ENCODE measurements at places on chromosomes 13 and 19.

DNA sequence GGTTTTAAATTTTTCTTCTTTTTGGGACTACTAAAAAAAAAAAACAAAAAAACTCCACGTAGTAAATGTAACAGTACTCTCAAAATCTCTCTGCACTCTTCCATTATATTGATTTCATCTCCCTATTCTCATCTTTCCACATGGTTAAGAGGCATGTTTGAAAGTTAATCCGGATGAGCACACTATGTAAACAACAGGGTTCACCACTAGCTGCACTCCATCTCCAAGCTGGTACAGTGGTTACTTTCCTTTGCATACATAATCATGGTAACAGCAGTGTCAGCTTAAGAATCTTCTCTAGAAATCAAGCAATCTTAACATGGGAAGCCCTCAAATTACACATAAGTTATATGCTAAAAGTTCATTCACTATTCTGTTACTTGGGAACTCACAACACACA is 92.6 kb downstream of the MIPEP start:
- no peak for DNase-seq

DNA sequence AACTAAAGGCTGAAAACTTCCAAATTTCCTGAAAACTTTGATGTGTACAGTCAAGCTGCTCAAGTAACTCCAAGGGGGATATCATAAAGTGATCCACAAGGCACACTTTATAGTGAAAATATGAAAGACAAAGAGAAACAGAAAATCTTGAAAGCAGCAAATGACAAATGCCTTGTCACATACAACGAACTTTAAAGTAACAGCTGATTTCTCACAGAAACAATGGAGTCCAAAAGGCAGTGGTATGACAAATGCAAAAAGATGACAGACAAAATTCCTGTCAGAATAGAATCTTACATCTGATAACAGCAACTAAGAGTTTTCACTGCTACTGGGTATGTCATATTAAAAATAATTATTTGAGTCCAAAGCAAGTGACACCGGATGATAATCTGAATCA is 1602.3 kb upstream of the PRR20A start:
- DNase-seq: no peak

GRCh38 chr19:13058951-13059660 is 43.6 kb downstream of the LYL1 start:
- DNase-seq: no peak

GRCh38 chr19:47992070-47992469 is at the start of gene BSPH1:
TSS of gene BSPH1 (minus strand) at chr19:47992170. CDS start at chr19:47992081, 89 bp downstream.
- DNase-seq: no peak

DNA sequence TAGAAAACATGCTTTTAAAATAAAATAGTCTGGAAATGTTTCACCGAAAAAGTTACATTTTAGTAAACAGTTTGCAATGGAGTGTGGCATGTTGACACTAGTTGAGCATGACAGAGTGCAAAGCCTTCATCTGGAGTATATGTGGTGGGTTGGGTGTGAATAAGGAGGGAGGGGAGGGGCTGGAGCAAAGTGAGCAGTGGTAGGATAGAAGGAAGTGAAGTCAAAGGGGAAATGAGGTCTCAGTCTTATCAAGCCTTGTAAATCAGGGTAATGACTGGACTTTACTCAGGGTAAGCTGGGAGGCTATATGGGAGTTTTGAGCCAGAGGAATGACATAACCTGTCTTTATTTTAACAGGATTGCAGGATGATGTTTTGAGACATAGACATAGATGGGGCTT is 222.8 kb downstream of the PCDH20 start:
- DNase-seq: no peak

GRCh38 chr19:811506-812048 is 10.2 kb downstream of the PLPPR3 start:
- no peak for DNase-seq

- no peak for DNase-seq
These were observed 113.3 kb upstream of the SPRY2 start for GRCh38 chr13:80454245-80454644.

DNA sequence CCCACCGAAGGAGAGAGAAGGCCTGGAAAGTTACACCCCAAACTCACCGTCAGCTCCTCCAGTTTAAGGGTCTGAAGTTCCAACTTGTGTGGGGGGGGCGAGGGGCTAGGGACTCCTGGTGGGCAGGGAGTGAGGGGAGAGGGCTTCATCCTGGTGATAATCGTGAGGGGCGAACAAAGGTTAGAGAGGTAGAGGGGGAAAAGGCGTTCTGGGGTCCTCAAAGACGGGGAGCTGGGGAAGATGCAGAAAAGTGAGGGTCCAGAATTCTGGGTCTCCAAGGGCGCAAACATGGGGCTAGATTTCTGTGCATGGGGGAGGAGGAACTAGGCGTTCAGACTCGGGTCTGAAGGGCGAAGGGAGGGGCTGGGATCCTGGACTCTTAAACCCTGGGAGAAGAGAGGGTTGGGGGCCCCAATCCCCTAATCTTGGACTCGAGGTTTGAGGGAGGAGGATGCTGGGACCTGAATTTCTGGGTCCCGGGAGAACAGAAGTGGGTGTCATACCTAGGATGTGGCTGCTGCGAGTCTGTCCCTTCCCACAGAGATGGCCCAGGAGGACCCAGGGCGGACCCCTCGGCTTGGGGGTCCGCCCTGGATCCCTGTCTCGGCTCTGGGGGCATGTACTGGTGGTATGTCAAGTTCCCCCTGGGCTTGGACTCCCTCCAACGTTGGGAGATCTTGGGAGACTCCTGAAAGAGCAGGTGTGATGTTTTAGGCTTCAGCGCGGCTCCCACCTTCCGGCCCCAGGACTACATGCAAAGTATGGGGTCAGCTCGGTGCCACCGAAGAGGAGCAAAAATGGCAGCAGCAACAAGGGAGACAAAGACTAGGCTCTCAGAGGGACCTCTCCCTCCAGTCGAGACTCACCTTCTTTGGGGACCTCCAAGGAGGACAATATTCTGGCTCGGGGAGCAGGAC is 4.5 kb downstream of the MAMSTR start:
- no peak for DNase-seq

DNA sequence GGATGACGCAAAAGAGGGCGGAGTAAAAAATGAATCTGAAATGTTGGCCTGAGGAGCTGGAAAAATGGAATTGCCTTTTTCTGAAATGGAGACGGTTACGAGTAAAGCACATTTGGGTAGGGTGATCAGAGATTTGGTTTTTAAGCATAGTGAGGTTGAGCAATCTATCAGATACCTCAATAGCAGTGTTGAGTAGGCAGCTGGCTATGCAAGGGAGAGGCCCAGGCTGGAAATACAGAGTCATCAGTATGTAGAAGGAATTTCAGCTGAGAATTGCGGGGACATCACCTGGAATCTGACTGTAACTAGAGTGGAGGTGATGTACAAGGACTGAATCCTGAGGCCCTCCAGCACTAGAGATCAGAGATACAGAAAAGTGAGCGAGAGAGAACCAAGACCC is 224.8 kb downstream of the LMO7 start:
- no peak for DNase-seq

DNA sequence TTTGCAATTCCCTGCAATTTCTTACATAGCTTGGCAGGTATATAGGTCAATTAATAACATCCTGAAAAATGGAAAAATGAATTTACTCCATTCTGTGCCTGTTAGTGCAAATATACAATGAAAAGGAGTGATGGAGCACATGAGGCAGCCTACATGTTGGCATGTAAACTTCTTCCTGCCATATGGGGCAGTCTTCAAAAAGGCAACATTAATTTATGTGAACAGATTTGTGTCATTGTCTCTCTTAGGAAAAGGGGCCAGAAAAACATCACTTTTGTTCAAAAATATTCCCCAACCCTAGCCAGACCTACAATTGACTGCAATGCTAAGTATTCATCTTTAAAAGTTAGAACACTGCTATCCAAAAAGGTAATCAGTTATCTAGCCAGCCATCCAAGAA is 332.2 kb downstream of the TBC1D4 start:
- DNase-seq: no peak

DNA sequence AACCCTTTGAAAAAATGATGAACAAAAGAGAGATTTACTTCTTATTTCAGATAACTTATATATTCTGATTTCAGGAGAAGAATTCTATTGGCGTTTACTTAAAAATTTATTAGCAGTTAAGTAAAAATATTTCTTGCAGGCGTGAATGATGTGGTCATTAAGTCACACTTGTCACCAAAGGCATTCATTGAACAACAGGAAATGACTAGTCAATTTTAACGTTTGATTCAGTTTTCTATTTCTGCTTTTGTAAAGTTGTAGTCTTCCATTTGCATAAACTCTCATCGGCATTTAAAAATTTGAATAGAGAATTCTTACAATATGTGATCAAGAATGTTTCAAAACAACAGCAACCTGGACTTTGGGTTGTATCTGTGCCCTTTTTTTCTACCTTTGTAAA is 83.4 kb downstream of the GPR12 start:
- no peak for DNase-seq

DNA sequence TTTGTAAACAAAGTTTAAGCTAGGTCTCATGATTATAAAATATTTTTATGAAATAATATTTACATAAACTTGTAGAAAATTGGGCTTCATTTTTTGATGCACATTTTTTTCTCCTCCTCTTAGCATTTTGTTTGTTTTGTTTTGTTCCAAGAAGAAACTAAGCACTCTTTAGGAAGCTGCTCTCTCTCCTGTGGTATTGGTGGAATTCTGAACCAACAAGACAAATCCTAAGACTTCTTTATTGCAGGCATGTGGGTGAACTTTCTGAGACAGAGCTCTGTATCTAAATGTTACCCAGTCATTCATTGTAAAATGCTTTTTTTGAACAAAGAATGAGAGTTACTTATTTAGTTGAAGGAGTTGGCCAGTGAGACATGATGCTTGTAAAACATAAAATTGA is 39.3 kb downstream of the LMO7 start:
- DNase-seq: no peak

GRCh38 chr13:52665325-52665724 is 12.7 kb downstream of the SUGT1 start:
- DNase-seq: no peak

DNA sequence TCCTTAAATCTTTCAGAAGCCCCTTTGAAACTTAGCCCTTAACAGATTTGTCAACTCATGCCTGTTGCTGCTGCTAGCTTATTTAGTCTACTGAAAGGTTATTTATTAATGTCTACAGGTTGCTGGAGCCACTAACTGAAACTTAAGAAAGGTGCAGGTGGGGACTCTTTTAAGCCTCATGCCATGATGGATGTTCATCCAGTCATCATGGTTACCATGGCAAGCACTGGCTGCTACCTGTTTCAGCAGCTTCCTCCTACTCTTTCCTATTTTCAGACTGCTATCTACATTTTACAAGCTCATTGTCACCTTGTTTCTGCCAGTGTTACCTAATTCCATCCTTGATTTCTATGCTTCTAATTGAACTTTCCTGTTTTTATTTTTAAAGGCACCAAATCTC is 27.1 kb downstream of the DGKH start:
- no peak for DNase-seq

DNA sequence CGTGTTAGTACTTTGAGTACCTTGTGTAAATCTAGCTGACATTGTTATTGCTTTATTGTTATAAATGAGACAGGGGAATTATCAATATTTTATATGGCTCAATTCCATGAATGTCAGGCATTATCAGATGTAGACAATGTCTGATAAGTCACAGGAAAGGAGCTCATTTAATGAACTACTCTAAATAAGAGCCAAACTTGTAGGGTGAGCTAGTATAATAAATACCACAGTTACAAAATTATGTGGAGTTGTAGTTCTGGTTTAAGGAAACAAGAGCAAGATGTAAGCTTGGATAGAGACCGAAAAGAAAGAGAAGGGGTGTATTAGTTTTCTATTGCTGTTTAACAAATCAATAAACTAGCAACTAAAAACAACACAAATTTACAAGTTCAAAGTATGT is 891.8 kb upstream of the SLITRK1 start:
- no peak for DNase-seq

GRCh38 chr13:41053384-41053826 is 7.9 kb upstream of the WBP4 start:
- no peak for DNase-seq

- no peak for DNase-seq
These were observed 1.1 kb downstream of the MBD3 start for GRCh38 chr19:1591421-1592023.

DNA sequence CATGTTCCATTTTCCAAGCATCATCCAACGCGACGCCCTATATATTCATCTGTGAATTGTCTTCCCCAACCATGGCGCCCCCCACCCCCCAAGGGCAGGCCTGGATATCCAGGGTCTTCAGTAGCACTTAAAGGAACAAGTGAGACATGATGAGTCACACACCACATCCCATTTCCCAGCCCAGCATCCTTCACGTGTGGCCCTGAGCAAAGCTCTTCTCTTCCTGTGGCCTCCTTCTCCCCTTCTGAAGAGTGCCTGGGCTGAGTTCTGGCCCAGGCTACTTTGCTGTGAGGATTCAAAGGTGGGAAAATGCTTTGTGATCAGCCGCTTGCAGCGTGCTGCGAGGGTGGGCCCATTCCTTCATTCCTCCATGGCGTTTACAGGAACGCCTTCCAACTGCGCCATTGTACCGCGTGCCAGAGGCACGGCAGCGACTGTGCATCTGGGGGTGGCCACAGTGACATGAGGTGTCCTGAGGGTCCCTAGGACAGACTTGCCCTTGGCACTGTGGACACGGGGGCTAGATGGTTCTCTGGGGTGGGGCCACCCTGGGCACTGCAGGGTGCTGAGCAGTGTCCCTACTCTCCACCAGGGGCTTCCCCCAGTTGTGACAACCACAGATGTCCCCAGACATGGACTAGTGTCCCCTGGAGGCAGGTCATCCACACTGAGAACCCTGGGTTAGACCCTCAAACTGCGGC is 11.7 kb downstream of the PLIN4 start:
- DNase-seq: no peak

- no peak for DNase-seq
These were observed 23.1 kb upstream of the TNFRSF19 start for GRCh38 chr13:23547000-23547590.

- DNase-seq: no peak
These were observed 484.5 kb downstream of the SLITRK6 start for GRCh38 chr13:85314686-85315085.

- no peak for DNase-seq
These were observed 28.4 kb downstream of the C19orf81 start for GRCh38 chr19:50677636-50678035.

DNA sequence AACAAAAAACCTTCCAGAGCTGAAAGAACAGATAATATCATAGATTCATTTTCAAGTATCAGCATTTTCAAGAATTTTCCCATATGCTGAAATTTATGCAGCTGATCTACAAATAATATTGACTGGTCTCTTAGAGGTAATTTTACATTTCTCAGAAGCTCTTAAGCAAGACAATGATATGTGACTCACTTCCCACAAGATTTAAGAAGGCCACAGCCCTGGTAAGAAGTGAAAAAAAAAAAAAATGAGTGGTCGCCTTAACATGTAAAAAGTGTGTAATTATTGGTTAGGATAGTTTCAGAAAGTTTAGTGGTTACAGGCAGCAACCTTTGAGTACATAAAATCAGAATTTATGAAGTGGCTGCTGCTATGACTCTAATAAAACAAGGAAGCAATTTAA is 54.5 kb downstream of the NUFIP1 start:
- DNase-seq: no peak

- no peak for DNase-seq
These were observed 114.8 kb downstream of the KATNAL1 start for GRCh38 chr13:30192320-30193093.

- no peak for DNase-seq
These were observed 9.0 kb downstream of the ABHD8 start for GRCh38 chr19:17294051-17294891.
